ENCODE measurements at places on chromosomes 11 and 22.

GRCh38 chr11:121608545-121609098 is 155.9 kb upstream of the SORL1-AS1 start:
- no peak for DNase-seq

- DNase-seq: no peak
Observed at GRCh38 chr22:45848904-45849303, 128.1 kb downstream of the WNT7B start.

DNA sequence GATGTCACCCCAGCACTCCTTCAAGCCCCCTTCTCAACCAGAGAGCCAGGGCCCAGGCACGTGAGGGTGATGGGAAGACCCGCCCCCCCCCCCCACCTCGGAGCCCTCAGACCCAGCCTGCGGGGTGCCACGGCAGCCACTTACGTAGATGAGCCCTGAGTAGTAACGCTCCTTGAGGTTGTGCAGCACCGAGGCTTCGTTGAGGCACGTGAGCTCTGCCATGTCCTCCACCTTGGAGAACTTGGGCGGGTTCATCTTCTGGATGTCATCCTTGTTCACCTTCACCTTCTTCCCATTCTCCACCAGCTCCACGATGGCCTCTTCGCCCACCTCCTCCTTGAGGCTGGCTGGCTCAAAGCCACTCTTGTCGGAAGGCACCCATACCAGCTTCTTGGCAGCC is 39.0 kb downstream of the MYH9 start:
- no peak for DNase-seq

GRCh38 chr22:19875061-19875530 is 20.4 kb upstream of the GNB1L start:
- no peak for DNase-seq

GRCh38 chr22:24944217-24944937 is 2.1 kb downstream of the LHFPL7 start:
- no peak for DNase-seq

Data from T1000 (cell line).